Activated CD4-positive, alpha-beta memory T cell treated with anti-CD3 and anti-CD28 coated beads, Interleukin-2, amount 10 ng/mL, durations not matched to agents 7 days and 5 days (primary cell): ENCODE measurements at places on chromosomes 6 and 20. TPM values are rescaled to one million over a fixed set of nuclear protein-coding genes. Genes with fewer than 3 reads are reported as not detected.
A peak's percentile ranks its signal among the peaks of the same experiment; 100 is the strongest.

- peaks cover 28% of the 10 kb centered on the region for H3K4me1 ChIP-seq
- H3K4me3 ChIP-seq = no peak overlapping the region
- H3K36me3 ChIP-seq = peaks cover 16% of the 10 kb centered on the region
- H3K27ac ChIP-seq = no peak overlapping the region
Observed at GRCh38 chr20:5146099-5146668, 19.4 kb downstream of the CDS2 start.

Gene TGM2
- 0.38 TPM for total RNA-seq

DNA sequence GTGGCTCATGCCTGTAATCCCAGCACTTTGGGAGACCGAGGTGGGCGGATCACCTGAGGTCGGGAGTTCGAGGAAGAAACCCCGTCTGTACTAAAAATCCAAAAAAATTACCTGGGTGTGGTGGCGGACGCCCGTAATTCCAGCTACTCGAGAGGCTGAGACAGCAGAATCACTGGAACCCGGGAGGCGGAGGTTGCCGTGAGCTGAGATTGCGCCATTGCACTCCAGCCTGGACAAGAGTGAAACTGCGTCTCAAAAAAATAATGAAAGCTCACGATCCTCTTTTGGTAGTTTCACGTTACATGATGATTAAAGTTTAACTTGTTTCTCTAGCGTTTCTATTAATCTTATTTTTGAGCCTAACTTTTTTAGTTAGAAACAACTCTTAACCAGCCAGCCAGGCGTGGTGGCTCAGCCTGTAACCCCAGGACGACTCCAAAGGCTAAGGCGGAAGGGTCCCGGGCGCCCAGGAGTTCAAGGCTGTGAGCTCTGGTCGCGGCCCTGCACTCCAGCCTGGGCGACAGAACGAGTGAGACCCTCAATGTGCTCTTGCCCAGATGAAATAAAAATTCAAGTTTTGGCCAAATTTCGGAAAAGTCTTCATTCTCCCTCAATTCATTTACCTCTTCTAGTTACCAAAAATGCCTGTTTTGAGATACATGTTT, 1.2 kb upstream of the WRNIP1 start:
- H3K27me3 ChIP-seq = no peaks in the 10 kb centered on the region
- peaks cover 41% of the 10 kb centered on the region for H3K4me1 ChIP-seq
- H3K36me3 ChIP-seq = peaks cover 10% of the 10 kb centered on the region
- peak overlapping the region; percentile 76 for H3K4me3 ChIP-seq
- H3K27ac ChIP-seq = peak overlapping the region; percentile 96
- no peak for DNase-seq

Gene RIMS4
- not detected for total RNA-seq

- no peaks in the 10 kb centered on the region for H3K36me3 ChIP-seq
- H3K4me3 ChIP-seq = no peak overlapping the region
- DNase-seq = no peak
- H3K4me1 ChIP-seq = peaks cover 6% of the 10 kb centered on the region
Observed at GRCh38 chr6:3124667-3125066, 6.2 kb downstream of the BPHL start.

DNA sequence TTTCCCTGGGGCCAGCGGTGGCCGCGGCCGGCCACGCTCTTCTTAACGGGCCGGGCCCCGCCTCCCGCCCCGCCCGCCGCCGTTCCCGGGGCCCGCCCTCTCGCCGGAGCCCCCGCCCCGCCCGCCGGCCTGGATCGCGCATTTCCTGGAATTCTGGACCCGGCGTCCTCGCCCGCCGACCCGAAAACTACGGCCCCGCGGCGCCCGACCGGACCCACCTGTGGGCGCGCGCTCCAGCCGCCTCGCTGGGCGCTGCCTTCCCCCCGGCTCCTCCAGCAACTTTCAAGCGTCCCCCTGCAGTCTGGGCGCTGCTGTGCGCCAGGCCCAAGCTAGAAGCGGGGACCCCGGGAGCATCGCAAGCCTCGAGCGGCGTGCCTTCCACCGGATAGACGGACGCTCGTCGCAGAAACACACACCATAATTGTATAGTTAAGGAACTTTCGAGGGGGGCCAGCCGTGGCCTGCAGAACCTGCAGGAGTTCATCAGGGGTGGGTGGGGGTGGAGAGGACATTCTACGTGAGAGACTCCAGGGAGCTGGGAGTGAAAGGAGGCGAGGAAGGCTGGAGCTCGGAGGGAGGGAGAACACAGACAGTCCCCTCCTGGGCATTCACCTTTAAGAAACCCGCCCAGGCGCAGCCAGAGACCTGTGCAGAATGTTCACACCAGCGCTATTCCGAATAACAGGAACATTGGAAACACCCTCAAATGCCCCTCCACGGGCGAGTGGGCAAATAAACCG, at the start of gene ADA:
ADA (minus strand) TSS at position 16 of the 740 bp plus-strand sequence. CDS start 92 bp downstream, outside the sequence.
- peaks cover 29% of the 10 kb centered on the region for H3K36me3 ChIP-seq
- DNase-seq = peak; percentile 61
- H3K27me3 ChIP-seq = no peaks in the 10 kb centered on the region
- peaks cover 52% of the 10 kb centered on the region for H3K4me1 ChIP-seq
- peak within 1 kb of the TSS; percentile 81 for H3K27ac ChIP-seq

GRCh38 chr20:50070361-50070760, 42.6 kb downstream of the UBE2V1 start:
- H3K27me3 ChIP-seq = peaks cover 2% of the 10 kb centered on the region
- no peak for DNase-seq
- H3K36me3 ChIP-seq = no peaks in the 10 kb centered on the region
- H3K4me3 ChIP-seq = no peak overlapping the region
- H3K4me1 ChIP-seq = peaks cover 4% of the 10 kb centered on the region

- H3K27ac ChIP-seq = no peak overlapping the region
- H3K27me3 ChIP-seq = no peaks in the 10 kb centered on the region
- DNase-seq = no peak
- no peaks in the 10 kb centered on the region for H3K36me3 ChIP-seq
- no peak overlapping the region for H3K4me3 ChIP-seq
Observed at GRCh38 chr6:101079696-101080270, 198.7 kb upstream of the ASCC3 start.

DNA sequence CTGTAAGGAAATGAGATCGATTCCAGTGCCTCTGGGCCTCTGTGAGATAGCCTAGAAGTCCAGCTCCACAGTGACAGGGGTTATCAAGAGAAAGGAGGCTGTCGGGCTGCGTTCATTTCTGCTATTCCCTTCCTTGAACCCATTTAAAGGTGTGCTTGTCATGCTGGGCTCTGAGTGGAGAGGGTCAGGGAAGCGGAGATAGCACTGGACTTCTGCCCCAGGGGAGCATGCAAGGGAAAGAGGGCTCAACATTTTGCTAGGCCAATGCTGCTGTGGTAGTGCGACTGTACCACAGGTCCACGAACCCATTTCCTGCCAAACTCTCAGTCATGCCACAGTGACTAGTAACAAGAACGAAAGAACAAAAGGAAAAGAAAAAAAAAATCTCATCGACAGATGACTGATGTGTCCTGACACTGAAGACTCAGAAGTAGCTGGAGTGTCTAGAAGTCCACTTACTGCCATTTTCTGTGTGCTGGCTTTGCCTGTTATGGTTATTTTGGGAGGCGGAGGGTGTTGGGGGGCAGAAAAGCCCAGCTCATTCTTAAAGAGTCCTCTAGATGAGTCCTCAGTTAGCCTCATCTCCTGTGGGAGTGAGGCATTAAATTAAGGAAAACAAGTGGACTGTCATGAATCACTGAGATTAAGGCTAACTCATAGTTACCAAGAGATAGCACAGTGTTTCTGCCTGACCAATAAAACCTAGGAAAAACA, 8.1 kb downstream of the NEDD9 start:
- peak overlapping the region; percentile 55 for H3K4me3 ChIP-seq
- DNase-seq = peak; percentile 77
- peaks cover 66% of the 10 kb centered on the region for H3K36me3 ChIP-seq
- H3K4me1 ChIP-seq = peaks cover 80% of the 10 kb centered on the region
- peak overlapping the region; percentile 92 for H3K27ac ChIP-seq

DNA sequence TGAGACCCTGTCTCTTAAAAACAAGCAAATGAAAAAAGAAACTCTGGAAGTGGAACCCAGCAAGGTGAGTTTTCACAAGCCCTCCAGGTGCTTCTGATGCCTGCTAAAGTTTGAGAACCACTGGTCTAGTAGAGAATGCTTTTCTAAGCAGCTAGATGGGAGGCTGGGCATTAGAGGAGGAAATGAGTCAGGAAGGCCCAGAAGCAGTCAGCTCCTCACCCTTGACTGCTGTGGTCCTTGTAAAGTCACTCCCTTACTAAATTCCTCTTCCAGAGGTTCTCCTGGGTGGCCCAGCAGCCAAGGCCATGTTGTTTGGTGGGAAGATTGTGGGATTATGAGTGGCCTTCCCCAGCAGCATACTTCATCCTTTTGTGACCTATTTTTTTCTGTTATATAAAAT, 52.0 kb upstream of the FYN start:
- peaks cover 29% of the 10 kb centered on the region for H3K4me1 ChIP-seq
- no peaks in the 10 kb centered on the region for H3K36me3 ChIP-seq
- no peak overlapping the region for H3K4me3 ChIP-seq
- no peaks in the 10 kb centered on the region for H3K27me3 ChIP-seq
- DNase-seq = no peak
- H3K27ac ChIP-seq = no peak overlapping the region

GRCh38 chr20:46157625-46158024, 39.5 kb downstream of the CD40 start:
- no peak for DNase-seq
- H3K4me1 ChIP-seq = no peaks in the 10 kb centered on the region
- peaks cover 14% of the 10 kb centered on the region for H3K27me3 ChIP-seq
- H3K4me3 ChIP-seq = no peak overlapping the region

DNA sequence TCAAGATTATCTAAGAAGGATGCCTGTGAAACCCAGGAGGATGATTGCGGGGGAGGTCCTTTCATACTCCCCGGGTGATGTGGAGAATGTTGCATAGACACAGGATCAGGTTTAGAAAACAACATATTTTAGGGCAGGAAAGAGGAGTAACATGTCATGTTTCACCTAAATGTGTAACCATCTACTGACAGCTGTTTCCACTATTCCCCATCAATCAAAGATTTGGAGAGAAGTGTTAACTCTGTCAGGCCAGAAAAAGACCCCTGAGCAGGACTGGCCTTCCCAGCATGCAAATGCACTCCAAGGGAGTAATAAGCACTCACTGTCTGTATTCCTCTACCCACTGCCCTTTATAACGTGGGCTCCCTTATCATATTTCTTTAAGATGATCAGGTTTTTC, 148.0 kb upstream of the KCNK16 start:
- no peak overlapping the region for H3K27ac ChIP-seq
- no peak for DNase-seq
- H3K36me3 ChIP-seq = no peaks in the 10 kb centered on the region
- H3K4me3 ChIP-seq = no peak overlapping the region
- H3K4me1 ChIP-seq = peaks cover 12% of the 10 kb centered on the region

Gene TXLNB
- total RNA-seq = 0.90 TPM
